ENCODE measurements at places on chromosomes 6 and 20.

- no peak for DNase-seq
Measured at GRCh38 chr6:87514831-87515230, 42.1 kb downstream of the SLC35A1 start.

DNA sequence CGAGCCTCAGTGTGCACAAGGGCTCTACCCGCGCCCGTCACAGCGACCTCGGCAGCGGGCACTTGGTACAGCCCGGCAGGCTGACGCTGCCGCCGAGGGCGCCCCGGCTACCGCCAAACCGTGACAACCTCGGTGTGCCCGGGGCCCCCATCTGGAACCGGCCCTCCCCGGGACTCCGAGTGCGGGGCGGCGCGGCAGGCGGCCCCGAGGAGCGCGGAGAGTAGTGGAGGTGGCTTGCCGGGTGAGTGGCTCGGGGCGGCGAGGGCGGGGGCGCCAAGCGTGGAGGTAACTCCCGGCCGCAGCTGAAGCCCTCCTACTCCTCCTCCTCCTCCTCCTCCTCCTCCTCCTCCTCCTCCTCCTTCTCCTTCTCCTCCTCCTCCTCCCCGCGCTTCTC, at the start of gene ISM1:
ISM1 (plus strand) TSS at position 371 of the 394 bp plus-strand sequence. CDS start 503 bp downstream, outside the sequence.
- DNase-seq = no peak

DNA sequence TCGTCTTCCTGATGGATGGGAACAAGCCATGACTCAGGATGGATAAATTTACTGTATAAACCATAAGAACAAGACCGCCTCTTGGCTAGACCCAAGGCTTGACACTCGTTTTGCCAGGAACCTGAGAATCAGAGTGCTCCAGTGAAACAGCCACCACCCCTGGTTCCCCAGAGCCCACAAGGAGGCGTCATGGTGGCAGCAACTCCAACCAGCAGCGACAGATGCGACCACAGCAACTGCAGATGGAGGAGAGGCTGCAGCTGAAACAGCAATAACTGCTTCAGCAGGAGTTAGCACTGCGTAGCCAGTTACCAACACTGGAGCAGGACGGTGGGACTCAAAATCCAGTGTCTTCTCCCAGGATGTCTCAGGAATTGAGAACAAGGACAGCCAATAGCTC, 100.9 kb upstream of the SAMD5 start:
- no peak for DNase-seq

DNA sequence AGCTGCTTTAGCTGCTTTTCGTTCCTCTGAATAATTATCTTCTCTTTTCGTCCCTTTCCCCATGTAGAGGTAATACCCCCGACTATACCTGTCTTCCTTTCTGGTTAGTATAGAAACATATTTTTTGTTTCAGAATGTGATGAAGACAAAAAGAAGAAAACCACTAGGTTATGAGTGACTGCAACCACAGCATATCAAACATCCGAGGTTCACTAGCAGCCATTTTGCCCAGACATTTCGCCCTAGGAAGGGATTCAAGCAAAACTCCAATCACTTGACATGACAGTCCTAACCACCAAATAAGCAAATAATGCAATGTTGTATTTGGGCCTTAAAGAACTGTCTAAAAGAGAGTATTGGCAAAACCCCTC, 9.4 kb downstream of the SNX5 start:
- DNase-seq = no peak

DNA sequence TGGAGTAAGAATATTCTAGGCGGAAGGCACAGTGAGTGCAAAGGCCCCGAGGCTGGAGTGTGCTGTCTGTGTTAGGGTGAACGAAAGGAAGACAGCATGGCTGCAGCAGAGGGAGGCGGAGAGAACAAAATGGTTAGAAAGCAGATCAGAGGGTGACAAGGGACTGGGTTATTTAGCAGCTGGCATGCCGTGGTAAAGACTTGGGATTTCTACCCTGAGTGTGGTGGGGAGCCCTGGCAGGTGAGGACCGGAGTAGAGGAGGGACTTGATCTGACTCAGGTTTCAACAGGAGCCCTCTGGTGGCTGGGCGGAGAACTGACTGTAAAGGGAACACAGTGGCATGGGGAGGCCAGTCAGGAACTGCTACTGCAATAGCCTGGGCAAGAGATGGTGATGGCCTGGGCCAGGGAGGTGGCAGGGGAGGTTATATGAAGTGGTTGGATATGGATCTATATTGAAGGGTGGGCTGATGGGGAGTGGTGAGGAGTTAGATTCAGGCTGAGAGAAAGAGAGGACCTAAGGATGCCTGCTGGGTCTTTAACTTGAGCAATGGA, 38.0 kb downstream of the PIM1 start:
- peak; percentile 44 for DNase-seq

Data from retinal pigment epithelial cell (primary cell).